ENCODE measurements at places on chromosomes 12 and 14.

DNA sequence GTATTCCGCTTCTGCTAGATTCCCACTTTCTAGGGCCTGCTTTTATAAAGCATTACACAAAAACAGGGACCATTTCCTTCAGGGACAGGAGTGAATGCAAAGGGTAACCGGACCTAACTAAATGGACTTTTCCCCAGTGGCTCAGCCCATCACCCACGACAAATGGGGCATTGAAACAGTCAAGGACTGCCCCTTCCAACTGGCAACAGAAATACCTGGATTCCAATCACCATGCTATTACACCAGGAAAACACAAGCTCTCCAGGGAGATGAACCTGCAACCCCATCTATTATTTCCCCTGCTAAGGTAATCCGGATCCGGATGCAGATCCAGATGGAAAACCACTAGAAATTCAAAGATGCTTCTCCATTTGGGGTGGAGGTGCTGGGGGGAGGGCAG is 1.0 kb downstream of the MPHOSPH9 start:
- DNase-seq = no peak

- no peak for DNase-seq
These were observed 12.9 kb downstream of the GLRX5 start for GRCh38 chr14:95547626-95548327.

- DNase-seq = no peak
These were observed 18.0 kb downstream of the BCL2L14 start for GRCh38 chr12:12088761-12089160.

DNA sequence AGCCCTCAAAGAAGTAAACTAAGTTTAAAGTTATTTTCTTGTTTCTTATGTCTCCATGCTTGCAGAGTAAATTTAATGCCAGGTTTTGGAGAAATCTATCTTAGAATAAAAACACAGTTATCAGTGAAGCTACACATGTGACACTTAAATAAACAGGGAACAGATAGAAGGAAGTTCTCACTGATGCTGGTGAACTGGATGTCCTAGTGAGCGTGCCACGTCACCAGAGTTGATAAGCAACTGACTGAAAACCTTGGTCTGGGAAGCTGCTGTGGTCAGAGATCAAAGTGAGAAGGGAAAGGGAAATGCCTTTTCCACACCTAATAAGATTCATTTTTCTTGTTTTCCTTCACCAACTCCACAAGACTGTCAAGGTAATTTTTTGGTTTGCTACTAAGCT is 74.8 kb upstream of the PCED1B start:
- no peak for DNase-seq

DNA sequence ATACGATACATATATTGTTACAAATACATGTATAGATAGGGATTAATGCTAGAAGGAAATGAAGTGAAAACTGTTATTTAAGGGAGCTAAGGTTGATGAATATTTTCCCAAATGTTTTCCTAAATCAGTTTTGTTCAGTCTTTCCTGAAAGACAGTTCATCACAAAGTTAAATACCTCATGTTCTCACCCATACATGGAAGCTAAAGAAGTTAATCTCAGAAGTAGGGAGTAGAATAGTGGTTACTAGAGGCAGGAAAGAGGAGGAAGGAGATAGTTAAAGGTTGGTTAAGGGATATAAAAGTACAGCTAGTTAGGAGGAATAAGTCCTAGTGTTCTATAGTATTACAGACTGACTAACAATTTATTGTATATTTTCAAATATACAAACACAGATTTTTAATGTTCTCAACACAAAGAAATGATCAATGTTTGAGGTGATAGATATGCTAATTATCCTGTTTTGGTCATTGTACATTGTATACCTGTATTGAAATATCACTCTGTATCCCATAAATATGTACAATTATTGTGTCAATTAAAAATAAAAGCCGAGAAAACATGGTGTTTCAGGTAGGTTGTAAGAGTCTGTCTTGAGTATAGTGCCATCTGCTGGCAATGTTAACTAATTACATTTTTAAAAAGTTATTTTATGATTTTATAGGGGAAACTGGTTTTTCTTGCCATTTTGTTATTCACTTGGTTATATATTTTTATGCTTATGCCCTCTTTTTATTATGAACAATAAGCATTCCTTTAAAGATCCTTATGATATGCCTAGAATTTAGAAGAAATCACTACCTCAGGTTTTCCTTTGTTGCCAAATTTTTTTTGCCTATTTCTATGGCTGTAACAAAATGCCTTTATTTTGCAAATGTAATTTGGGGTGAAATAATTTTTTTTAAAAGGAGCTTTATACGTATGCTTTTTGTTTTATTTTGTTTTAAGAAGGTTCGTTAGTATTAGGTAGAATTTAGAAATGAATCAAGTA is 26.9 kb downstream of the ZDHHC17 start:
- DNase-seq = peak; percentile 19

DNA sequence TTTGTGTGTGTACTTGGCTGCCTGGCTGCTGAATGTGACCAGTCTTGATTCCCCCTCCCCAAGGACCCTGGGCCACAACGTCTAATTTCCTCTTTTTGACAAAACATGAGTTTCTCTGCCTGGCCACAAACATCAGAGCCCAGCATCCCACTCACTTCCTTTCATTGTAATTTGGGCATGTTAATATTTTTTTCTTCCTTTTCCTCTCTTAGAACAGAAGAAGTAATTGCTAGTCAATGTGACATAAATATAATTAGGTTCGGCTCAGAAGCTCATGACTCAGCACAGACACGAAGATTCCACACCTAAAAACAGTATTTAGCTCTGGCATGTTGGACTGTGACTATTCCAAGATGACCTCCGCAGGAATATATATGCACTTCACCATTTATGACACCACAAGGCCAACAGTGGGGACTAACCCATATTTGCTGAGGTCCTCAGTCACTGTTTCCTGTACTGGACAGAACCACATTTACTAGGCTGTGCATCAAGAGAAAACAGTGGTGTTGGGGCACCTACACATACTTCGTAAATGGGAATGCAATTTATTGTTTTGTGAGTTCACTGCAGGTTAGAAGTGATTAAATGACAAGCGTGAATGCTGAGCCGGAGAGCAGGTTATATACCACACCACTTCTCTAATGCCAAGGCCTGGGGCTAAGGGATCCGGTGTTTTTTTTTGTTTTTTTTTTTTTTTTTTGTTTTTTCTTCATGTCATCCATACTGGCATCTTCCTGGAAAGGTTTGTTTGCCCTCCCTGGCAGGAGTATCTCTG is 4.2 kb downstream of the GSG1 start:
- DNase-seq = peak; percentile 42

Measured in NCI-H460 (cell line).